ENCODE measurements at places on chromosomes 7 and 10.

GRCh38 chr7:114802632-114803031 is 119.3 kb upstream of the MDFIC start:
- DNase-seq = no peak

- no peak for DNase-seq
These were observed 146.1 kb downstream of the SLIT1 start for GRCh38 chr10:97039538-97040247.

GRCh38 chr7:127781081-127781480 is 129.1 kb downstream of the SND1 start:
- no peak for DNase-seq

DNA sequence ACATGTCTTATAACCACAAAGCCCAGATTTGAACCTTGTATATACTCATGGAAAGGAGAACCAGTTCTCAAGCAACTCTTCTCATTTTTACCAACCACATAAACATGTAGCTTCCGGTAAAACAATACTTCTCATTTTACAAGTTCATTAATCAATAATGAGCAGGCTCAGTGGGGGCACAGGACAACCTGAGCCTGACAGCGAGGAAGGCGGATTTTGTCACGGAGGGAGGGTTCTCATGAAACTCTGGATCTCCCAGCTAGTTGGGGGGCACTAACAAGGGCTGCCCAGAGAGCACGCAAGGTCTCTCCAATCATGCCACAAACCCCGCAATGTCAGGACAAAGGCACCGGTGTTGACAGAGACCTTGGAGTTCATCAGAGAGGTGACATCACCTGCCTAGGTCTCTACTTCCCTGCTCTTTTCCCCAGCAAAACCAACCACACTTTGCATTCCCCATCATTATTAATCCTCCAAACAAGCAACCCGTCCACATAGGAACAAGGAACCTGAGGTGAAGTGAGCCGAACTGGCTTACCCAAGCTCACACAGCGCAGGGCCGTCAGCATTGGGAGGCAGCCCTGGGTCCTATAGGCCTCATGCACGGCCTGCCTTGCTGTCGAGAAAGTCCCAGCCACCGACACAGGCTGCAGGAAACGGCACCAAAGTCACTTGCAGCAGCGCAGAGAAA is 192.1 kb upstream of the KLF14 start:
- no peak for DNase-seq

- no peak for DNase-seq
These were observed 21.6 kb downstream of the JCAD start for GRCh38 chr10:30037620-30038336.

GRCh38 chr10:75739414-75740143 is 308.2 kb downstream of the LRMDA start:
- no peak for DNase-seq

- no peak for DNase-seq
These were observed 226.0 kb downstream of the PHTF2 start for GRCh38 chr7:78024591-78024990.

GRCh38 chr7:26525398-26526264 is 234.0 kb downstream of the SNX10 start:
- no peak for DNase-seq

GRCh38 chr7:75584354-75584753 is 92.2 kb downstream of the SPDYE5 start:
- DNase-seq = no peak

DNA sequence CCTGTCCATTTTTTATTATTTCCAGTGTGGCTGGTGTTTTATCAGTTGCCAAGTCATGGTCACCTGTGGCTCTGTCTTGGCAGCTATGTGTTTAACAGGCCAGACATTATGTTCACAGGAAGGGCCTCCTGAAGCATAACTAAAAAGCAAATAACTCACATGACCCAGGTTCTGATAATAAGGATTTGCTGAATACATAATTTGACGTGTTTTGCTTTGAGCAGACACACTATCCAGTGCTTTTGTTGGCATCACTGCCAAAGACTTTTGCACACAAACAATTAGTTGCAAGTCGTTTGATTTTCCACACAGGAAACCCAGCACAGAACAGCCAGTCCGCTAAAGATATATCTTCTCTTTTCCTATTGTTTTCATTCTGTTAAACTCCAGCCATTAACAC is 173.6 kb downstream of the ARL4A start:
- no peak for DNase-seq

Data from activated T-helper 9 cell treated with anti-CD3 and anti-CD28 coated beads, Interleukin-2, amount 50 U/mL, for 16 hours (primary cell).